Suppressor macrophage treated with lipopolysaccharide for 4 hours (primary cell): ENCODE measurements at places on chromosomes 1 and 21.

- DNase-seq = no peak
Measured at GRCh38 chr1:246108278-246108925, 398.7 kb downstream of the SMYD3 start.

DNA sequence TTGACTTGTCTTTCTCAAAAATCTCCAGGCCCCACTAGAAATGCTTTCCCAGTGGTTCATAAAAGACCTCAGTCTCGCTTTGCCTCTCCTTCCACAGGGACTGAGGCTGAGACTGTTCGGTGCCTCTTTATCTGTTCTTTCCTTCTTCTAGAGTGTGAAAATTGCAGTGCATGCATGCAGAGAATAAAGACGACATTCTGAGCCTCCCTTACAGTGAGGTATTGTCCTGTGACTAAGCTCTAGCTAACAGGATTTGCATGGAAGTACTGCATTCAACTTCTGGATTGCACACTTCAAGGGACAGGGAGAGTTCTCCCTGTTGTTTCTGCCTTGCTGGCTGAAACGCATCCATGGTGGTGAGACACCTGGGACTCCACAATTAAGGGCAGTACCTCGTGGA is 69.1 kb downstream of the COLGALT2 start:
- DNase-seq = no peak

DNA sequence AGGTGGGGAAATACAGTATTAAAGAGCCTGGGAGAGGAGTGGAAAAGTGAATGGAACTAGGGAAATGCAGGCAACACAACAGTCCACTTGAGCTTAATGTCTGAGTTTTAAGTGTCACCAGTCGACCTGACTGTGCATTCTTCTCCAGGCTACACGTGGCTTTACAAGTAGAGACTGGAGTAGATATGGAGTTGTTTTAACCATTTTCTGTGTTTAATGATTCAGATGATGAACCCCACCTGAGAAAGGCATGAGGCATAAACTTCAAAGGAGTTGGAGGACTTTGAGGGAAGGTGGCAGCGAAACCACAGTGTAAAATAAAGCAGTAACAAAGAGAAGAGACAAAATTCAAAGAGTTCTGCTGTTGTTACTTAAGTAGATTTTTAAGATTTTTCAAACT is 12.6 kb downstream of the FUBP1 start:
- DNase-seq = no peak

GRCh38 chr1:34696981-34697380 is 57.9 kb upstream of the GJB5 start:
- DNase-seq = no peak

GRCh38 chr21:36630485-36631206 is 68.3 kb upstream of the SIM2 start:
- DNase-seq = peak; percentile 69

- no peak for DNase-seq
Measured at GRCh38 chr1:227299688-227300087, 18.6 kb downstream of the CDC42BPA start.
